ENCODE measurements at places on chromosomes 3 and 15.

DNA sequence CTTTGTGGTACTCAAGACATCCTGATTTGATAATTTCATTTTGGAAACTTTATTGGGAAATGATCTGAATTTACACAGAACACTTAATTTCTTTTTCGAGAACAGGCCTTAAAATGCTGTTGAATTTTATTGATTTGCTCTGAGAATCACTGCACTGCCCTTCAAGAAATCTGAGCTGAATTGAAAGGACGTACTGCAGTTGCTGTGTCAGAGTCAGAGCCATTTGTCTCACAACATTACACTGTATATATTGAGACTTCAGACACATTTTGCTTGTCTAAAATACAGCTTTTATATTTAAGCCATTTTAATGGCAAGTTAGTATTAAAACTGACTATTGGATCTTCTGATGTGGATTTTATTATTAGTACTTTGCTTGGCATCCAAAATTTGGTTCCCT, 504.1 kb downstream of the NLGN1 start:
- DNase-seq = no peak

DNA sequence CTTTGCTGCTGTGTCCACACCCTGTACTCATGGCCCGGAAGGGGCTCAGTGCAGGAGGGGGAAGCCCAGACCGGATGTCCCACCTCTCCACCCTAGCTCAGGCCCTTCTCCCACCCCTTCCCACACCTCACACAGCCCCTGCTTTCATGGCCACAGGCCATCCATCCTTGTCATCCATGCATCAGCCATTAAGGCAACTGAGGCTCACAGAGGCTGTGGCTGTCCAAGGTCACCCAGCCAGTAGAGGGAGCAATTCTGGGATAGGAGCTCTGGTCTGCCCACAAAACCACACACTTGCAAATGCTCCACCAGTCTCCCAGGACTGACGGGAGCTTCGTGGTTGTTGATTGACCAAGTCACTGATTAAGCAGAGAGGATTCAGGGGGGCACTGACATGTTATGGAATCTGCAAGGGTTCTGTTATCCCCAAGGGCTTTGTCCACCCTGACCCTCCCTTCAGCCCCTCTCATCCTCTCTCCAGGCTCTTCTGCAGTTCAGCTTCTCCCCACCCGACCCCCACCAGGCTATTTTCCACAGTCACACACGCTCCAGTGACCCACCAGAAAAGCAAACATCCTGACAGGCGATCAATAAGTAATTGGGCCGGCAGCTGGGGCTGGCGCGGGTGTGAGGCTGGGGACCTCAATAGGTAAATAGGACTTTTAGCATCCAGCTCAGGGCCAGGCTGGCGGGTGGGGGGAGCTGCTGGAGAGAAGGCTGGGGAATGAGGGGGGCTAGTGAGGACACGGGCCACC, 15.1 kb downstream of the LINGO1 start:
- no peak for DNase-seq

GRCh38 chr15:32033186-32033890, 3.0 kb downstream of the CHRNA7 start:
- no peak for DNase-seq

DNA sequence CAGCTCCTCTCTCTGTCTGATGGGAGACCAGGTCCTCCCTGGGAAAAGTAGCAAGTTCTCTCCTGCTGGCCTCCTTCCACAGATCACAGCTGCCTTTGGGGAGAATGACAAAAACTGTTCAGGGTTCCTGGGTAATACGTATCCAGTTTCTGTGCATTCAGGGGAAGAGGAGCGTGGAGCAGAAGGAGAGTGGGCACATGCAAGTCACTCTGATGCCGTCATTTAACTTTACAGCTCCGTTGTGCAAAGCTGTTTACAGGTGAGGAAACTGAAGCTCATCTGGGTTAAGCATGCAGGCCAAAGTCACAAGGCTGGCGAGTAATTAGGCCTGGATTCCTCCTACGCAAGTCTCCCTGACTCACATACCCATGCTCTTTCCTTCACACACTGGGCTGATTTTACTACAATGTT, 7.5 kb upstream of the TM4SF1 start:
- DNase-seq = no peak

GRCh38 chr3:159964166-159964973, 24.3 kb upstream of the IL12A start:
- DNase-seq = no peak
